Stimulated activated CD4-positive, alpha-beta T cell treated with anti-CD3 and anti-CD28 coated beads, TNF-alpha, amount 100 ng/mL, for 24 hours (primary cell): ENCODE measurements at places on chromosomes 1 and 21.

GRCh38 chr1:184437291-184437690 is 50.5 kb downstream of the C1orf21 start:
- no peak for DNase-seq

- no peak for DNase-seq
Measured at GRCh38 chr1:22295856-22296255, 153.0 kb upstream of the WNT4 start.

DNA sequence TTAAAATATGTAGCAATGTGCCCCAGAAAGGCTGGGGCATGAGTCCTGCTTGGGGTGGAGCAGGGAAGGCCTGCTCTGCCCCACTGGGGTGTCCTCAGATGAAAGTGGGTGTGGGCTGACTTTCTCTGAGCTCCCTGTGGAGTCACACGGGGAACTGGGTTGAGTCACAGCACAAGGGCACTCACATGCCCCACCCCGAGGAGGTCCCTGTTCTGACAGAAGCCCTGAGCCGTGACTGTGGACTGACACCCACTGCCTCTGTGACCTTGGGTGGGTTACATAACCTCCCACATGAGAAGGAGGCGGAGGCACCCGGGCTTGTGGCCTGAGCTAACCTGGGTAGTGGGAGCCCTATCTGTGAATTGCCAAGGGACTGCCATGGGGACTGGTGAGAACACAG is 52.5 kb upstream of the TINAGL1 start:
- no peak for DNase-seq

DNA sequence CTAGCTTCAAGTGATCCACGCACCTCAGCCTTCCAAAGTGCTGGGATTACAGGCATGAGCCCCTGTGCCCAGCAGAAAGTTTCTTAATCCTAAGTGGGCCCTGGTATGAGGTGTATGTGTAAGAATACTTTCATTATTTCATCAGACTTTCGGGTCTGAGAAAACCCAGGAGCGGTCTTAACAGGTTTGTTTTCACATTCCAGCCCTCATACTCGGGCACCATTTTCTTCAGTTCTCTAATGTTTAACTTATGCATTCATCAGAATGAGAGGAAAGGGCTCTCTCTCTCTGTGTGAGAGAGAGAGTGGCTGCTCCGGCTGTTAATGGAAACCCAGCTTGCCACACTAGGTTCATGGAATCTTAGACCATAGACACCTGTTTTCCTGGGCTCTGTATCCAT is 4.2 kb upstream of the PADI1 start:
- DNase-seq, result no peak

DNA sequence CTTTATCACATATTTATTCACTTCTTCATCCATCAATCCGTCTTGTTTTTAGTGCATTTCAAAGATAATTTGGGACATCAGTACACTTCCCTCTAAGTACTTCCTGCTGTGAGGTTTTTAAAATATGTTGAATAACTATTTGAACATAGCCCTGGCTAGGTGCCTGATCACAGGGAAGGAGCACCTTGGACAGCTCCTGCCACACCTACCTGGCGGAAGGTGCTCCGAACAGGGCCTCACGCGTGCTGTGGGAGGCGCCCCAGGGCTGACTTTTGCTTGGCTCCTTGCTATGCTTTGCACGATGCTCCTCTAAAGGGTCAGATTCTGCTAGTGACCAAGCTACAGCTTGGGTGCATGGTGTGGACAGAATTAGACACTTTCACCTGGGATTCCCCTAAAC is 4.9 kb upstream of the ATXN7L2 start:
- no peak for DNase-seq

- no peak for DNase-seq
Measured at GRCh38 chr21:38148046-38148445, 108.7 kb upstream of the KCNJ15 start.

GRCh38 chr21:32732544-32732943 is 4.7 kb upstream of the SYNJ1 start:
- no peak for DNase-seq

- DNase-seq, result no peak
Measured at GRCh38 chr1:111719135-111719534, 20.1 kb downstream of the INKA2 start.

DNA sequence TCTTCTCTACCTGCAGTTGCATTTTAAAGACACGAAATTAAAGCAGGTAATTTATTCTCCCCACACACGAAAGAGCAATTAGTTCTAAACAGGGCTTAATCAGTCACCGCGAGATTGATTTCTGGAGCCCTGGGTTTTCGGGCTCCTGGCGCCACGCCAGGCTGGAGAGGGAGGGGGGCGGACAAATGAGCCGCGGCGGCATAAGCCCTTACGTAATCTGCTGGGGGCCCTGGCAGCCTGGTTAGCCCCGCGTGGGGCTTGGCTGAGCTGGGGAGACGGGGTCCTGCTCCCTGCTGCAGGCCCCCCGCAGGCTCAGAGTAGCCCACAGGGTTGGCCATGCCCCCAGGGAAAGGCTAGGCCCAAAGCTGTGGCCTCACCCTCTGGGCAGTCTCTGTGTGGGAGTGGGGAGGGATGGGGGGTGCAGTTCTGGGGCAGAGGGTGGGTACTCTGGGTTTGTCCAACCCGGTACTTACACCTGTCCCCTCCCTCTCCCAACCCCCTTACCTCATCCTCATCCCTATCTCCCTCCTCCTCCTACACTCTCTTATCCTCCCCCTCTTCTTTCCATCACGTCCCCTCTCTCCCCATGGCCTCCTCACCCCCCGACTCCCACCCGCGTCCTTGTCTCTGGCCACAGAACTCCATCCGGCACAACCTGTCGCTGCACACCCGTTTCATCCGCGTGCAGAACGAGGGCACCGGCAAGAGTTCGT is 19.9 kb downstream of the FOXO6 start:
- no peak for DNase-seq

DNA sequence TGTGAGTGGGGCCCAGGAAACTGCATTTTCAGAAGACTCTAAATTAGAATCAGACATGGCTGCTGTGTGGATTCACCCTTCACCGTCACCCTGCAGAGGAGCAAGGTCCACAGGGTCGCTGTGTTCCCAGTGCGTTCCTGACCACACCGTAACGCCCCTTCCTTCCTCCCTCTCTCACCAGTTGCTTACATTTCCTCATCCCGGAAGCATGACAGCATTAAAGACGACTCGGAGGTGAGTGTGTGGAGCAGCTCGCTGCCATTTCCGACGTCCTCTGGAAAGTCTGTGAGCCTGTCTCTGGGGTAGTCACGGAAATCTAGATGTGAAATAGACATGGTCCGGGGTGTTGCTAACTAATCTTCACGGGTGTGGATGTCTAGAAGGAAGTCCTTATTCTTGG is 45.9 kb downstream of the FAAP20 start:
- no peak for DNase-seq

DNA sequence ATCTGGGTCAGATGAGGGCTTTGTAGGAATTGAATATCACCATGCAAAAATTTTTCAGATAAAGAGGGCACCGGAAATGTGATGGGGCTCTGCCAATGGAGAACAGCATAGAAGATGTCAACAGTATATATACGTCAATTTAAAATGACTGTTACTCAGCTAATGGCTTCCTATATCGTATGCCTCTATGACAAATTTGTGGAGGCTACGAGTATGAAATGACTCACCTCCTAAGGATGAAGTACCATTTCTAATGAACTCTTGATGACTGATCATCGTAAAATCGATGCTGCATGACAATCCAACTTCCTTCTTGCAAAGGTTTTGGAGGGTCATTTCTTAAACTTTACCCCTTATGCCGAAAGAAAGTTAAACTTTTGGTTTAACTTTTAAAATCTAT is 450.3 kb upstream of the ZP4 start:
- DNase-seq, result no peak

DNA sequence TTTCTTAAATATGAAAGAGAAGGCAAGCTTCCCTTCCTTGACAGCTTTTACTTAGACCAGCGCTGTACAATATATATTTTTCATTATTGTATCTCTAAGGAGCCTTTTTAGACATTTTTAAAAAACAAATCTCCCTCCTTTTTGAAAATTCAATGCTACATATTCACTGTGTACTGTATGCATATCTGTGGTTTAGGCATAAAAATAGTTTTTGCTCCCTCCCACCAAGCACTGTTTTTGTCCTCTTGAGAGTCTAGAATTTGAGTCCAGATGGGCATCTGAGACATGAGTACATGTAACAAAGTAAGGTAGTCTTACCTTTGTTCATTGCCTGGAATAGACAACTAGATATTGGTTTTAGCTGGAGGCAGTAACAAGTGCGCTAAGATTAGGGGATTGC is 488.5 kb upstream of the RUNX1 start:
- DNase-seq, result no peak

DNA sequence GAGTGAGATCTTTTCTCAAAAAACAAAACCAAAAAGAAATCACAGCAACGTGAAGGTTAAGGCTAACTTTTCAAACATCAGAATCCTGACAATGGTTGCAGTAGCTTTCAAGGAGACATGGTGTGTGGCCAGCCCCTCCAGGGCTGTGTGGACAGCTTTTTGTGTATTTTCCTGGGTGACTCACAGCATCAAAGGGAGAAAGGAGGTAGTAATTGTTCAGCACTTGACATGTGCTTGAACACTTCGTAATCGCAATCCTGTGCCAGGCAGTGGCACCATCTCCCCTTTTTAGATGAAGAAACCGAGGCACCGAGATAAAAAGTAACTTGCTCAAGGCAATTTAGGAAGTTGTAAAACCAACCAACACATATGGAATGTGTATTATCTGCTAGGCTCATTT is 10.3 kb downstream of the NBL1 start:
- DNase-seq, result no peak

GRCh38 chr1:165855010-165855838 is 27.8 kb downstream of the UCK2 start:
- DNase-seq, result no peak

DNA sequence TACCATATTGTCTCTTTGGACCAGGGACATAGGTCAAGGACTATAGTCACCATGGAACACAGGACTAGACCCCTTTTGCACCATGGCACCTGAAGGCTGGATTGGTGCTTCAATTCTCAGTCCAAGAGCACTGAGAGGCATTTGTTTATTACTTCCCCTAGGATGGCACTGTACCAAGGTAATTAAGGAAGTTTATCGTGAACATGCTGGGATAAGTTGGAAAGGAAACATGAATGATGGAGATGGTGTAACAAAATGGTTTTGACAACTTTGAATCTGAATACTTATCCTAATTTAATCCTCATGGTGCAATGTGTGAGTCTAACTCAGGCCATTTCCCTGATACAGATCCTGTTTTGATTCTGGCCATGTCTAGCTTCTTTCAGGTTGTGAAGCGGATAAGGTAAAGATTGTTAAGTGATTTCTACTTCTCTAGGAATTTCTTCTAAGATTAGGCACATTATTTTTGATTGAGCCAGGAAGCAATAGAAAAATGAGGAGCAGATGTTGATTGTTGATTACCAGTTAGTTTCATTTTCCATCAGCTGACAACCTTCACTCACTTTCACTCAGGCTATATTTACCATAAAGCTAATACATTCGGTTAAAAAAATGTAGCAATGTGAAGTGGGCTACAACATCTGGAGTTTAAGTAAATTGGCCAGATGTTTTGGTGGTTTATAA is 37.3 kb upstream of the SIPA1L2 start:
- no peak for DNase-seq

DNA sequence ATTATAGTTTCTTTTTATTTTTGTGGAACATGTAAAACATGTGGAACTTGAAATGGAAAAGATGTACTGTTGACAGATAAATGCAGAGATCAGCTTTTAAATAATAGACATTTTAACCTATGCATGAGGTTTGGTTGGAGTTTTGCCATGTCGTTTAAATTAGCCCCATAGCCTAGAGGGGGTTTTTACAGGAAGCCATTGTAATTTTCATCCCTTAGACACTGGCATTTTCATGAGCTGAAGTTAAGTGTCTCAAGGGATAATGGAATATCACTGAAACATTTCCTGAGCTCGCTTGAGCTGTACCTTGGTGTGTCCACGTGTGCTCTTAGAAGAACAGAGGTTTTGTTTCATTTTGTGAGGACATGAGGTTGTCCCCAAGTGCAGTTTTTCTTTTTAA is 54.2 kb downstream of the HMCN1 start:
- DNase-seq, result no peak

GRCh38 chr1:212285685-212286555 is 710 bp downstream of the PPP2R5A start:
- peak; percentile 42 for DNase-seq

DNA sequence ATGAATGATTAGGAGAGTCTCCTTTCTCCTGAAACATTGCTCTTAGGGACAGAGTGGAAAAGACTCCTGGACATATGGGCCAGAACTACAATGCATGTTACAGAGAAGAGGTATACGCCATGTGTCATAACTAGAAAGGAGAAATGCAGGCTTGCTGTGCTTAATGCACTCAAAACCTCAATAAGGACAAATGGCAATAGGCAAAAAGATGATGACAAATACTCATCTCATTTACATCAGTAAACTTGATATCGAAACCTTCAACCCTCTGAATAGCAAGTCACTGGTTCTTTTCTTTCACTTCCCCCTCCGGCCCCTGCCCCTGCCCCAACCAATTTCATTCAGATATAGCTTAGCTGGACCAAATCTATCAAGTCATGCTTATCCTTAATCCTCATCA is 1.9 kb upstream of the GPR88 start:
- DNase-seq, result no peak

DNA sequence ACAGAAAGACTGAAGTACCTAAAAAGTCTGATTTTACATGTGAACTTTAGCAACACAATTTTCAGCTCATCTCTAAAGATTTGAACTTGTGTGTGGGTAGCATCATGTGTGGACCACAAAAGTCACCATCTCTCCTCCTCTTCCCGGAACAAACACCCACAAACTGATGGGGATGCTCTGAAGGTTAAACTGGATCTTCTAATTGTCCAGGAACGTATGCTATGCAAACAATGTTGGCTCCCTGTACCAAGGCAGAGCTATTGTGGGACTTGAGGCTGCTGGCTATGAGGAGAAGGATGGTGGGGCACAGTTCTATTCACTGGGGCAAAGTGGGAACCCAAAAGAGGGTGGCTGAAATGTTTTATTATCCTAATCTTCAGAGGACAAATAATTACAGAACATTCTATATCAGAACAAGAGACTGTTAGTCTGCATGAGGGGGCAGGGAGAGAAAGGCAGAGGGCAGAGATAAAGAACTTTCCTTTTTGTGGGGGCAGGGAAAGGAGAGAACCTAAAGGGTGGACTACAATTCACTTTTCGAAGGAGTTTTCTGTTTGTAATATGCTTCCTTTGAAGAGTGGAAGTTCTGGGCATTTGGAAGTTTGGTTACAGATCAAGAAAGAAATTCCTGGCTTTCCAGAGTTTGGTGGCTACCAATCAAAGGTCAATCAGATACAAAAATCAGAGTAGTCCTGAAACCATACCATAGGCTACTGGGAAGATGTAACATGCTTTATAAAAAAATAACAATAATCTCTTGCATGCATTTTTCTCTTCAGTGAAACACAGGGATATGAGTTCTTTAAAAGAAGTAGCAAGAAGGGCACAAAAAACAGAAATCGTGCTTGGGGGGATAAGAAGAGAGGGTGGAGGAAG is 62.9 kb downstream of the GADD45A start:
- no peak for DNase-seq
